ENCODE measurements at places on chromosomes 2 and 18.

- no peak for DNase-seq
These were observed 84.4 kb downstream of the TGOLN2 start for GRCh38 chr2:85243101-85244072.

DNA sequence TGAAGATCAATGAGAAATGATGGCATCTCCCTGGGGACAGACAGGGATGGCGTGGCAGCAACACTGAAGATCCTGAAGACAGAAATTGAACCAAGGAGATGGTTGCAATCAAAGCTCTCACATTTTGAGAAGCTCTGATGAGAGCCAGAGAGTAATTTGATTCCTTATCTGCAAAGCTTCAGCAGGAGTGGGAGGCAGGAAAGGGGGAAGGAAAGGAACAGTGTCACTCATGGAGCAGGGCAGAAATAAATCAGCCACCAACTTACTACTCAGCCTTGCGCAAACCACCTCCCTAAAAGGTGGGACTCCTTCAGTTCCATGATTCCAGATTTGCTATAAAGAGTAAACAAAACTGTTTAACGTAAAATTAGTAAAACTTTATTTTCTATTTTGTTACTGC is 119.2 kb downstream of the CACNB4 start:
- DNase-seq, result no peak

GRCh38 chr2:128198656-128199055 is 107.7 kb downstream of the UGGT1 start:
- DNase-seq, result no peak

DNA sequence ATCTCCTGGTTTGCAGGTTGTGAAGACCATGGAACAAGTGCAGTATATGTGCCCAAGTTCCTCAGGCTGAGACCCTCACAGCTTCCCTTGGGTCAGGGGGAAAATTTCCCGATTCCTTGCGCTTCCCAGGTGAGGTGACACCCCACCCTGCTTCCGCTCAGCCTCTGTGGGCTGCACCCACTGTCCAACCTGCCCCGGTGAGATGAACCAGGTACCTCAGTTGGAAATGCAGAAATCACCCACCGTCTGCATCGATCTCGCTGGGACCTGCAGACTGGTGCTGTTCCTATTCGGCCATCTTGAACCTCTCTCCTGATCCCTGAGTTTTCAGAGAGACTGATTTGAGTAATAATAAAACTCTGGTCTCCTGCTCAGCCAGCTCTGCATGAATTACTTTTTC is 30.6 kb downstream of the CHCHD5 start:
- DNase-seq, result no peak

DNA sequence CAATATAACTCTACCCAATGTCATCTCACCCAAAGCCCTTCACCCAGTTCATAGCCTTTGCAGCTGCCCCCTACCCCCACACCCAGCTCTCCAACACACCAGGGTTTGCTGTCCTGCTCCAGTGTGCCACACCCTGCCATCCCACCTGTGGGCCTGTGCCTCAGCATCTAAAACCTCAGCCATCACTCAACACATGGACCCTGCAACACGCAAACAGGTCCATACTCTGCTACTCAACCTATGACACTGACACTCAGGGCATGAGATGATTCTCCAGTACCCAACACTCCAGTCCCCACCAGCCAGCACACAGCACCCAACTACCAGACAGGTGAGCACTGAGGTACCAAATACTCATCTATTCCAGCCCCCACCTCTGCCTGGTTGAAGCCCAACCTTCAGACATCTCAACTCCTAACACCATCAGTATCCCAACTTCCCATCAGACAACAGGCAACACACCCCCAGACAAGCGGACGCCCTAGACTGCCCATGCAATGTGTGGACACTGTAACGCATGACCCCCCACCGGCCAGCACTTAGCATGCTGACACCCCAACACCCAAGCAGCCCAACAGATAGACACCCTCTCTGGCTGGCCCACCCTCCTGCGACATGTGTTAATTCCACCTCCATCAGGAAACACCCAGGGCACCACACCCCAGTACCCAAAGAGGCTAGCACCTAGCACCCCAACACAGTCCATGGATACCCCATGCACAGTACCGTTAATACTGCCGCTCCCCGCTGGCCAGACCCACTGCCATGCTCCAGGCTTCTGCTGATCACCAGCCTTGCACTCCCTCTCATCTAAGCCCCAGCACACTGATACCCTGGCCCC is 25.0 kb downstream of the ZAP70 start:
- no peak for DNase-seq

GRCh38 chr2:69693059-69693774 is 48.7 kb upstream of the ANXA4 start:
- no peak for DNase-seq
